ENCODE measurements at places on chromosomes 4 and X.

GRCh38 chrX:15468036-15468435 lies 25.1 kb downstream of the PIR start:
- DNase-seq = peak; percentile 63

GRCh38 chrX:118565853-118566252 lies 70.2 kb downstream of the DOCK11 start:
- no peak for DNase-seq

DNA sequence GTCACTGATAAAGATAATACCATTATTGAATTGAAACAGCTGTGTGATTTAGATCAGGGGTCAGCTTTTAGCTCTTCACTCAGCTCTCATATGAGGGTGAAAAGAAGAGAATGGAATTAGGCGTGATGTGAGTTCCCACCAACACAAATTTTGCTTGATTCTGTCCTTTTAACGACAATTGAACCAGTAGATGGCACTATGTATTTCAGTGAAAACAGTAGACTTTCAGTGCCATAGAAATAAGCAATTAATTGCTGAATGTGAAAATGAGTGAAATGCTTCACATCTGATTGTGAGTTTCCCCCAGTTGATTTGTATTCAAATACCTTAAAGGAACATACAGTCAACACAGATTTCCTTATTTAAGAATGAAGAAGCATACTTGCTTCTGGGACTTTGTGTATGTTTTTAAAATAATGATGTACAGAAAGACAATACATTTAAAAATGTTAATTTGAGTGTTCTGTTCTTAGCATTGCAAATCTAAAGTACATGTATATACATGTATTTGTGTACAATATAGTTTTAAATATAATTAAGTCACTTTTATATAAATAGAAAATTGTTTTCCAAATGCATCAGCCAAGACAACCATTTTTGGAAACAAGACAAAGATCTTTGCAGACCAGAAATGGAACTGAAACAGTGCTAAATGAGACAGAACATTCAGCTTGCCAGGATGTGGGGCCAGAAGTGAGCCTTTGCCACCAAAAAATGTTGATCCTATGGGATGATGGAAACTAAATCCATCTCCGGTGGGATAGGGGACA lies 178.8 kb downstream of the SNCA start:
- peak; percentile 54 for DNase-seq

- peak; percentile 90 for DNase-seq
These were observed 1.1 kb downstream of the HSPA4L start for GRCh38 chr4:127783026-127783769.

GRCh38 chrX:53223955-53224859 lies 800 bp downstream of the KDM5C start:
- no peak for DNase-seq

DNA sequence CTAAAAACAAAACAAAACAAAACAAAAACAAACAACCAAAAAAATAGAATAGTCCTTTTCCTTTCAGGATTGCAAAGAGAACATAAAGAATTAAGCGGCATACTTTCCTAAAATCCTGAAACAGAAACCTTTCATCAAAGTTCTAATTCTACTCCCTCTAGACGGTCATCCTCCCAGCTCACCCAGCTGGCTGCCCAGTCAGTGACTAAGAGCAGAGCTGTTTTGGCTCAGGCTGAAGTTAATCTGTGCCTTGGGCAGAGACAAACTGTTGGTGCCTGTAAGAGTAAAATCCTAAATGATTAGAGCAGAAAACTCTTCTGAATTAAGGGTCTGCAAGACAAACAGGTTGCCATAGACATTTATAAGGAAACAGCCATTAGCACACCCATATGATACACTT lies 17.6 kb upstream of the WAS start:
- no peak for DNase-seq

DNA sequence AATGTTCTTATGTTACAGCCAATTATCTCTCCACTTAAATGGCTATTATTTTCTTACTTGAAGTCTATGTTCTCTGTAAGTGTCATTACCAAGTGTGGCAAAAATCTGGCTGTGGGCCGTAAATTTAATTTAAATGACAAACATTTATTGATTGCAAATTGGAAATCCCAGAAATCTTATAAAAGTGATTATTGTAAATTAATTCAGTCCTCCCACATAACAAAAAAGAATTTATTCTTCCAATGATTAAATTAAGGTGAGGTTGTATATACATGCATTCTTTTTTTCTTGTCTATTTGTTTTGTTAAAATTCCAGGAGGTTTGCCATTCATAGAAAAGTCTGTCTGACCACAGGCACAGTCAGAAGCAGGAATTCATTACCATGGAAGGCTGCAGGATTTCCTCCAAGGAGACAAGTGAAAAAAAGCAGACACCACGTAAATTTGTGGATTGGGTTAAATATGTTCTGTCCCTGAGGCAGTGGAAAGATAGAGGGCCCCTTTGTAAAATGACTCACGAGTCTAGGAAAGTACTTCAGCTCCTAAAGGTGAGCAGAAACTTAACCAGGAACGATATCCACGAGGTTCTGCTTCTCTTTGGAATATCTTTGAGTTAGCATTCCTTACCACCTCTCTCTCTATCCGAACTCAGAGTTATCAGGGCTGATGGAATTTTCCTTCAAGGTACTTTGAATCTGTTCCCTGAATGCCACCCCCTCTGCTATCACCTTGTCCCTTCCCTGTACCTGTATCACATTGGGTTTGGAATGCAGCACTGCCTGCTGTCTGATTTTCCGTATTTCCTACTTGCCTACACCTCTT lies 10.7 kb downstream of the PPARGC1A start:
- no peak for DNase-seq

- no peak for DNase-seq
These were observed 18.5 kb downstream of the OTUD5 start for GRCh38 chrX:48938721-48939425.

- peak; percentile 85 for DNase-seq
These were observed 83.4 kb downstream of the UCHL1 start for GRCh38 chr4:41339812-41340809.

DNA sequence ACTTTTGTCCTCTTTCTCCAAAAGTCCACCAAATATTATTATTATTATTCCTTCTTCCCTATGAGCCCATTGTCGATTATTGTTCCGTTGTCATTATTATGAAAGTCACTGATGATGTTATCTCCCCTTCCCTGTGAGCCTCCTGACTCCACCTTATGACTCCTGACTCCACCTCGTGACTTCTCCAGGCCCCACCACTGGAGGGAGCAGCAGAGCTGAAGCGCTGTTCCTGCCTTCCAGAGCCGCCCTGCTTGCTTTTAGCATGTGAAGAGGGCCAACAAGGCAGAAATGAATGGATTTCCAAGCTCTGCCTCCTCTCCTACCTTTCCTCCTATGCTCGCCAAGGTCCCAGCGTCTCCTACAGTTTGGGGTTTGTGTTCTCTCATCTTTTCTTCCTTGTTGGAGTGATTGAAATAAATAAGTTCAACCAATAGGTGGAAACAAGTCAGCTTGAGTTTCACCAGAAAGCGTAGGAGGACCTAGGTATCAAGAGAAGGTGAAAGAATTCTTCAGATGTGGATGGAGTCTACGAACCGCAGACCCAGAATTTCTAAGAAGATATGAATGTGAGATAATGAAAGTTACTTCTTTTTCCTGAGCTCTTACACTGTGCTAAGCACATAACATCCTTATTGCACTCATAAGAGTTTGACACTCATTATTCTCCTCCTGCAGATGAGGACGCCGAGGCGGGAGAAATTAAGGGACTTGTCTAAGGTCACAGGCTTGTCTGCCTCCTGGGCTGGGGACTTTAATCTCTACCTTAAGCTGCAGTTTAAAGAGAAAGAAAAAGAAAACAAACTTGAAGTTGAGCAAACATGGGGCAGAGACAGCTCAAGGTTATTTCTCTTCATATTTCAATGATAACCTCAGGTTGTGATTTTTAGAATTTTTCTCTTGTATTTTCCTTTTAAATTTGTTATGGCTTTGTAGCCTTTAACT lies 26.1 kb downstream of the IGSF1 start:
- no peak for DNase-seq

GRCh38 chr4:152501846-152502536 lies 33.9 kb downstream of the FBXW7 start:
- no peak for DNase-seq

DNA sequence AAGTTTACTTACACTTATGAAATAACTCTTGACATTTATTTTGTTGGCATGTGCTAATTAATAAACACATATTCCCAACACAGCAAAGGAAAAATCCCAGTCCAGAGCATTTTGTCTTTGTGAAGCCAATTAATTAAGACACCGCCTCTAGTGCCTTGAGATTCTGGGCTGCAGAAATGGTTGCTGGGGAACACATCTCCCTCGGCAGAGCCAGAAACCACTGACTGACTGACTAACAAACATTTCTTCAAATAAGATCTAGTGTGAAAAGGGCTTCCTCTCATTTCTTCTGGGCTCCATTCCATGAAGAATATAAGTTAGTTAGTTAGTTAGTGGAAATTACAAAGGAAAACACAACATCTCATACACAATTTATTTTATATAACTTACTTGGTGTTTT lies 28.4 kb upstream of the NAP1L5 start:
- DNase-seq = no peak

DNA sequence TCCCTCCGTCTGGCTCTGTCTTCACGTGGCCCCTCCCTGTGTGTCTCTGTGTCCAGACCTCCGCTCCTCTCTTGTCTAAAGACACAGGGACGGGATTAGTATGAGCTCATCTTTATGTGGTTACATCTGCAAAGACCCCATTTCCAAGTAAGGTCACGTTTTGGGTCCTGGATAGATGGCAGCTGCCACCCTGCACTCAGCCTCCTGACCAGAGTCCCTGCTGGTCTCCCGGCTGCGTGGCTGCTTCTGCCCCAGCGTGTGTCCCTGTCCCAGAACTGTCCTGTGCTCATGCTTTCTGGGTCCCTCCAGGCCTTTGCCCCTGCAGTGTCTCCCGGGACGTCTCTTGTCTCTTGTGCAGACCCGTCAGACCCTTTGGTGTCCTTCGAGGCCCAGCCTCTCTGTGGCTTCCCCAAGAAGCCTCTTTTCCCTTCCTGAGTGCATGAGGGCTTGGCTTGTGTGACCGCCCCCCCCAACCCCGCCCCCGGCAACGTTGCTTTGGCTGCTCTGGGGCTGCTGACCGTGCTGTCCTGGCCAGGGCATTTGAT lies 107.3 kb downstream of the PSAPL1 start:
- no peak for DNase-seq

DNA sequence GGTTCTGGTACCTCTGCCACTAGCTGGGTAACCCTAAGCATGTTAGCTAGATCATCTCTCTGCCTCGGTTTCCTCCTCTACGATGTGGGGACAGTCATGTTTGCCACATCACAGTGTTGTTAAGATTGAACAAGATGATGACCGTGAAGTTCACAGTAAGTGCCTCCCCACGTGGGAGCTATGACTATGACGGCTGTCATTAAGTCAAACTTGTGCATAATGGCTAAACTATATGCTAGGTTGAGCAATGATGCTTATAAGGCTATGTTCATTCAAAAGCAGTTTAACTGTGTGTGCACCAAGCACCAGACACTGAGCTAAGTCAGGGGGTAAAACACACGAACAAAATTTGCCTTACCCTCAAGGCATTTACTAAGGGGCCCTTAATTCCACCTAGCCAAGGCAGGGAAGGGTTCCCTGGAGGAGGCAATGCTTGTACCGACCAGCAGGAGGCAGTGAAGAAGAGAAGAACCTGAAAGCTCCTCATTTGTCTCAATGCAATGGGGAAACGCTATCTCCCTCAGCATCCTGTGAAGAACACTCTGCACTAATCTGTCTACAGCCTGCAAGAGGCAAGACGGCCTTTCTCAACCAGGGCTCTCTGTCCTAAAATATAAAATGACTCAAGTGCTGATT lies 52.9 kb downstream of the MAP7D2 start:
- no peak for DNase-seq

DNA sequence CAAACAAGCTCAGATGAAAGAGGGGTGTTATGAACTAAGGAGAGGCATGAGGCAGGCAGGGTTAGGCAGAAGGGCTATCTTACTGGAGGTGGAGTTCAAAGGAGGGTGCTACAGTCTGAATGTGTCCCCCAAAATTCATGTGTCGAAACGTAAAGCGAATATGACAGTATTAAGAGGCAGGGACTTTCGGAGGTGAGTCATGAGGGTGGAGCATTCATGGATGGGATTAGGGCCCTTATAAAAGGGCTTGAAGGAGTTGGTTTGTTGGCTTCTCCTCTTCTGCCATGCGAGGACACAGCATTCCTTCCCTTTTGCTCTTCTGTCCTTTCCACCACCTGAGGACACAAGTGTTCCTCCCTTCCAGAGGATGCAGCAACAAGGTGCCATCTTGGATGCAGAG lies 22.9 kb downstream of the APLN start:
- no peak for DNase-seq

DNA sequence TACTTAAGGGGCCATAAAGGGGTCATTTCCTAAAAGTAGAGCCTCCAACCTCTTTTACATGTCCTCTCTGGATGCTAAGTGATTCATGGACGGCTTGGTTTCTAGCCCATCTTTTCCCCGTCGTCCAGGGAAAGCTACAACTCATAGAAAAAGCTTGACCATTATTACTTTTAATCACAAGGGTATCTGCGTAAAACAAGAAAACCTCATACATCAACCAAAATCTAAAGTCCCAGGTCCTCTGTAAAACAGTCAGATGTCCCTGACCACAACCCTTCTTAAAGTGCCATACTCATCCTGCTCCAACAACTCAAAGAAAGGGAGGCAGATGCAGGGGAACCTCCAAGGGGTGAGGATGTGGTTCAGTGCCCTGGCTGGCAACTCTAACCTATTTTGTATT lies 29.6 kb downstream of the ADGRA3 start:
- no peak for DNase-seq

DNA sequence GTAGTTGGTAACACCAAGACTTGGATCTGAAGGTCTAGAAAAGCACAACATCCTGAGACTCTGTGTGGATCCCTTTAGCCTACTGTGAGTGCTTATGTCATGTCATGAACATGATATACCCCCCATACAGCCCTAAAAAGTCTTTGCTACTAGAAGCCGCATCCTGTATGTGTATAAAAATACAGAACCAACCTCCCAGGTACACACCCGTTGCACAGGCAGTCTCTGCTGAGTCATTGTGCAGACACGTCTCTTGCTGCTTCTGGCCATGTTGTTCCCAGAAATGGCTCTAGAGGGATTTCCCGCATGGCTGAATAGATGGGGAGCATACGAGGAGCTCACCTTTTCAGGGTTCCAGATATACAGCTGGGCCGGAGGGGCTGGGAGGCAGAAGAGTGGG lies 93.3 kb downstream of the MAMLD1 start:
- DNase-seq = no peak

- no peak for DNase-seq
These were observed 17.9 kb downstream of the COX18 start for GRCh38 chr4:73051625-73052024.

GRCh38 chr4:37662861-37663390 lies 23.2 kb downstream of the RELL1 start:
- peak; percentile 33 for DNase-seq

- DNase-seq = no peak
These were observed 52.8 kb downstream of the GPRIN3 start for GRCh38 chr4:89254847-89255246.

DNA sequence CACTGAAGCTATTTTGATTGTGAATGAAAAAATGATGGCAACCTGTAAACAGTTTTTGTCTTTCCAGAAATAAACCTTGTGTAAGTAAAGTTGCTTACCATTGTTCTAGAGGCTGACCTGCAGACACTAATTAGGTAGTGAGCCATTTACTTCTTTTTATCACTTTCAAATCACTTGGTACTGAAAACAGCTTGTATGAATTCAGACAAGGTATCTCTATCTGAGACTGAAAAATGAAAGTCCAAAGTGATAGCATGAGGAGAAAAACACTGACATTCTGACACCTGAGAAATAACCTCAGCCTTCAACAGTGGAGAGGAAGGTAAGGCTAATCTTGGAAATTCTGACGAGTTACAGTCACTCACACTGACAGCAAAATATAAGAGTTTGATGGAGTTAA lies 238.8 kb downstream of the GPC3 start:
- DNase-seq = no peak

- DNase-seq = no peak
These were observed 269.3 kb downstream of the PCDH7 start for GRCh38 chr4:30989508-30989907.
